ENCODE measurements at places on chromosomes 2 and 18.
A peak's percentile ranks its signal among the peaks of the same experiment; 100 is the strongest.

DNA sequence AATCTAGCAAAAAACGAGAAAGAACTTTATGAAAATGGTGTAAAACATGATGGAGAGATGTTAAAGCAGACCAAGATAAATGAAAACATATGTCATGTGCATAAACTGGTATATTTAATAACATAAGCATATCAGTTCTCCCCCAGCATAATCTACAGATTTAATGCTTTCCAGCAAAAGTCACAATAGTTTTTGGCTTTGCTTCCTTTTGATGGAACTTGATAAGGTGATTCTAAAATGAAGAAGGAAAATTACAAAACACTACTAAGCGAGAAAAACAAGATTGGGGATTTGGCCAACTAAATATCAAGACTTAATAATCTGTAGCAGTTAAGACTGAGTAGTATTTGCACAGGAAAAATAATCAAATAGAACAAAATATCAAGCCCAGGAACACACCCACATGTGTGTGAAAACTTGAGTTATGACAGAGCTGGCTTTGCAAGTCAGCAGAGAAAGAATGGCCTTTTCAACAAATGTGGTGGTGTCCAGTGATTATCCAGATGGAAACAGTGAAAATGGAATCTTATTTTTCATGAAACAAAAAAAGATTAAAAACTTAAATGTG lies 83.7 kb upstream of the L3MBTL4 start:
- H3K27ac ChIP-seq, result no peak overlapping the region
- H3K4me1 ChIP-seq, result no peaks in the 10 kb centered on the region
- no peak for DNase-seq
- H3K27me3 ChIP-seq, result no peaks in the 10 kb centered on the region

- DNase-seq, result no peak
- no peak overlapping the region for H3K4me3 ChIP-seq
- H3K36me3 ChIP-seq, result no peaks in the 10 kb centered on the region
- H3K27ac ChIP-seq, result no peak overlapping the region
- H3K27me3 ChIP-seq, result no peaks in the 10 kb centered on the region
Observed at GRCh38 chr2:145751629-145752028, 1231.7 kb upstream of the ZEB2 start.

- DNase-seq, result no peak
- H3K27me3 ChIP-seq, result no peaks in the 10 kb centered on the region
- H3K36me3 ChIP-seq, result no peaks in the 10 kb centered on the region
- H3K4me3 ChIP-seq, result no peak overlapping the region
- H3K27ac ChIP-seq, result no peak overlapping the region
Observed at GRCh38 chr2:170202437-170202836, 24.5 kb downstream of the MYO3B start.

GRCh38 chr2:178229927-178230326 lies 35.6 kb downstream of the OSBPL6 start:
- no peaks in the 10 kb centered on the region for H3K27me3 ChIP-seq
- H3K36me3 ChIP-seq, result no peaks in the 10 kb centered on the region
- H3K4me1 ChIP-seq, result no peaks in the 10 kb centered on the region
- no peak overlapping the region for H3K4me3 ChIP-seq
- H3K27ac ChIP-seq, result no peak overlapping the region

DNA sequence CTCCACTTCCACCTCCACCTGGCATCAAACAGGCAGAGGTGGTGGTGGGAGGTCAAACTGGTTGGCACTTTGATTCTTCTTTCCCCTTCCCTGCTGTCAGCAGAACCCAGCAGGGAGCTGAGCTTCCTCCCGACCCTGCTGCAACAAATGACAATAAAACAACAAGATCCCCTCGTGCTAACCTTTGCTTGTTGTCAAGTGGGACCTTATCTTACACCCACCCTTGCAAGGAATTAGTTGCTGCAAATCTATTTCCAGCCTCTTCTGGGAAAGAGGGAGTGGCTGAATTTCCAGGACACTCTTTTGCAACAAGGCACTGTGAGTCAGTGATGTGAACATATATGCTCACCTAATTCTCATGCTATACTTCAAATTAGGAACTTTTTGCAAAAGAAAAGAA lies 655.1 kb downstream of the DSC3 start:
- peak overlapping the region; percentile 30 for H3K27ac ChIP-seq
- peaks cover 10% of the 10 kb centered on the region for H3K4me1 ChIP-seq
- H3K4me3 ChIP-seq, result no peak overlapping the region
- peak; percentile 6 for DNase-seq
